ENCODE measurements at places on chromosomes 3 and 15.

DNA sequence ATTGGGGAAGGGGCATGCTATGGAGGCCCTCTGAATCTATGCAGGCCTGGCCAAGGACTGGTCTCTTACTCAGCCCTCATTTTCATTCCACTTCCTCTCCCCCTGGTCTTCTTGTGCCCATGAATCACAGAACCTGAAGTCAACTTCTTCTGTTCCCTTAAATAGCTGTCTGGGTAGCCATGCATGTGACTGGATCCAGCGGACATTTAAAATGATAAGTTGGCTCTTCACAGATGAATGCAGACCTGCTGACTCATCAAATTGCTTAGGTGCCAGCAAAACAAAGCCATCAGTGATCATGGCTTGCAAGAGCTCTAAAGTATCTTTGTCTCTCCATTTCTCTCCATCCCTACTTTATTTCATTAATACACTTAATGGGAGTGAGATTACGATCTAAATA, 90.1 kb upstream of the CADPS start:
- DNase-seq = no peak

DNA sequence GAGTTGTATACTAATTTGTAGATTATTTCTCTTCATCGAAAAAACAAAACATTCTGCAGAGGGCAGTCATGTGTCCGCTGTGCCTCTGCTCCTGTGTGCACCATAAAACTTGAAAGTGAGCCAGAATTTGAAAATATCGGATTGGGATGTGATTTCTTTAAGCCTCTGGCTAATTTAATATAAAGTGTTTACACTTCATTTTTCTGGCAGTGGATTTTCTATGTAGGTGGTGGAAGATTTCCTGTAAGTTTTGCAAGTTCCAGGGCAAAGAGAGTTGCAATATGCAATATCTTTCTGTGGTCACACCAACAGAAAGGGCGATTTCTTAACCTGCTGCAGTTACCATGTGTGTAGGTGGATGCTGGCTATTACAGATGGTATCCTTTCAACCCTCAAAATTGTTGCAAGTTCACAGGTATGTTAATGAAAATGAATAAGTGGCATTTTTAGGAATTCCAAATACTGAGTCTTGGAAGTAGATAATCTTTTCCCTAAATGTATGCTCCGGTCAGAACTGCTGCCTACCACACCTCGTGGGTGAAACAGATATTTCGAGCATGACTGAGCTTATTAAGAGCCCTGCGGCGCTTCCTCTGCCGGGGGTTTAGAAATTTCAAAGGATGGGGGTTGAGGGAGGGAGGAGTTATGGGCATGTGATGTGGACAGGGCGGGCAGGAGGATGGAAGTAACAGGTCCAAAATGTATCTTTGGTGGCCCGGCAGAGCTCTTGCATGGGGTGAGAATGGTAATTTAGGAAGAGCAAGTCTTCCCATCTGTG, 134.0 kb downstream of the PGPEP1L start:
- DNase-seq = peak; percentile 50

DNA sequence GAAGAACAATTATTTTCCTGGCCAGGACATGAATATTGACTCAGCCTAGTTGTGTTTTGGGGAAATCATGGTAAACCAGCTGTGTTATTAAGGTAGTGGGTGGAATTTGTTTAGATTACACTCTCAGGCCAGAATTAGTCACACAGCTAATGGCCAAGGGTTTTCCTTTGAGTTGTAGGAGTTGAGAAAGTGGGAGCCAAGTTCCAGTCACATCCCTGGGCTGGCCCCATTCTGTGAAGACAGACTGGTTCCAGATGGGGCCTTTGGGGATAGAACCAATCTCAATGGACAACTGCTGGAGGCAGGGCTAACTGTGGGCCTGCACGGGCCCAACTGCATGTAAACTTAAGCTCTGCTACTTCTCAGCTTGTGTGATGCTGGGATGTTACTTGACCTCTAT, 1.4 kb upstream of the RASL12 start:
- no peak for DNase-seq

GRCh38 chr15:94119298-94119811, 112.0 kb upstream of the MCTP2 start:
- peak; percentile 24 for DNase-seq

- DNase-seq = peak; percentile 32
Measured at GRCh38 chr3:49339581-49339940, 292 bp downstream of the USP4 start.

All from upper lobe of left lung (tissue), 6 donors.